Ureter (tissue), 1 donor: ENCODE measurements at places on chromosomes 1 and 21.

GRCh38 chr1:16459352-16459925 lies 18.9 kb downstream of the NECAP2 start:
- no peak for DNase-seq

DNA sequence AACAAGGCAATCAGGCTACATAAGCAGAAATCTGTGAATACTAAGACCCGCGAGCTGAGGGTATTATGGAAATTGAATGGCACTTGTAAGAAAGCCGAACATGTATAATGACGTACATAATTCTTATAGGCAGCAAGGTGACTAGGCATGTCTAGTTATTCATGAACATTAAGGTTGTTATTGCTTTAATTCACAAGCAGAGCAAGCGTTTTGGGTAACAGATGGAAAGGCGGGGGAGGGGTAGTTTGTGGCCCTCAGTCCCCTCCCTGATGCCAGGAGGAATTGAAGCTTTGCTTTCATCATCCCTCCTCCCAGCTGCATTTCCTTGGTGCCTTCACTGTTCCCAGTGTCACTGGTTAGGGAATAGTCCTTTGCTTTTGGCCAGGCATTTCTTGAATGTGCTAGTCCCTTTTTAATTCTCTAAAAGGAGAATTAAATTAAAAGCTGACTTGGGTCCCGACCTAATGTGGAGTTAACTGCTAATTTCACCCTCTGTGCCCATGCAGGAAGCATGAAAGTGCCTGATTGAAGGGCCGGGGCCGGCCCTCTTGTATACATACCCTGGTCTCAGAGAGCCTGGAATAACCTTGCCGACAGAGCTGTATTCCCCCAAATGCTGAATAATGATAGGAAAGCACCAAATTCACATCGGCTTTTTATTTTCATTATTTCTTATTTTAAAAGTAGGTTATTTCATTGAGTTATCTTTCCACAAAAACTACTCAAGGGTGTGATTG lies 42.5 kb downstream of the RYR2 start:
- DNase-seq = no peak

GRCh38 chr1:204498981-204499380 lies 4.4 kb upstream of the PIK3C2B start:
- DNase-seq = no peak

- DNase-seq = no peak
These were observed 87.1 kb upstream of the PAXBP1 start for GRCh38 chr21:32858628-32859027.

DNA sequence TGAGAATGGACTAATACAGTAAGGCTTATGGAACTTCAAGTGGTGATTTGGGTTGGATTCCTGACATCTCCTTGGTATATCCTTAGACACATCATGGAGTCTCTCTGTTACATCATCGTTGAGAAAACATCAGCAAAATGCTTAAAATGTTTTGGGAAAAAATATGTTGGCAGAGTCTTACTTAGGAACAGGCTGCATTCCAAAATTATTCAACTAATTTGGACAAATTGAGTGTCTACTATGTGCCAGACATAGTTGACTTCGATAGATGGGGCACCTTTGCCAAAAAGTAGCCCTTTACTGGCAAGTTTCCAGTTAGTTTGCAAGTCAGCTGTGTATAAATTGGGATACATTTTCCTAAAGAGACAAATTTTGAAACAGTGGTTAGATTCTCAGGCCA lies 253.4 kb upstream of the ST6GALNAC5 start:
- no peak for DNase-seq

- DNase-seq = no peak
These were observed 11.0 kb downstream of the UBL4B start for GRCh38 chr1:110123224-110123623.

- no peak for DNase-seq
These were observed 18.7 kb downstream of the ZSWIM5 start for GRCh38 chr1:45187725-45188124.
